ENCODE measurements at places on chromosomes 12 and 14.

DNA sequence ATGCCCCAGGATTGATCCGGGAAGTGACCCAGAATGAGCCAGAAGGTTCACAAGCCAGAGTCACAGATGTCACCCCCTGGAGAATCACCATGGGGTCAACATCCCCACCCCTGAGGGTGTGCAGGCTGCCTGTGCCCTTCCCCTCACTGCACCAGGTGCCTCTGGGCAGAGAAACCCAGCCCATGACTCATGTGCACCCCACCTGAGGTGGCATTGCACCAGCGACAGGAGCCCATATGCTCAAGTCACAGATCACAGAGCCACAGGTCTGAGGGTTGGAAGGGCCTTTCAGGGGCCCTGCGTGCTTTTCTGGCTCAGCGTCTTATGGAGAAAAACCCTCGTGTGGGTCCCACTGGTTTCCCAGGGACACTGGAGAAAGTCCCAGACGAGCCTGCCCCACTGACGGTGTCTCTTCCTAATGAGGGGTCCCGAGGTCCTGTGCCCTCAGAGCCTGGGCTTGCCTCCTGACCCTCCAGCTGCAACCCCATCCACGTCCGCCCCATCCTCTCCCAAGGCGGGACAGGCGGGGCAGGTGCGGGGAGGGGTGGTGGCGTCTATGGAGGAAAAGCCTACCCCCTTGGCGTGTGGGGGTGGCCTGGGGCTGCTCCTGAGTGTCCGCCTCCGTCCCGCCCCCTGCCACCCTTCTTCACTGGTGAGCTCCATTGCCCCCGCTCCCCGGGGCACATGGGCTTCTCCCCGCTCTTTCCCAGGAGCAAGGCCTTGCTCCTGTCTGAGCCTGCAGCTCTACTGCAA is 47.6 kb downstream of the SLC8B1 start:
- no peak for DNase-seq

GRCh38 chr14:101878822-101879528 is 85.4 kb upstream of the DYNC1H1 start:
- no peak for DNase-seq

- no peak for DNase-seq
Observed at GRCh38 chr12:50059440-50060119, 2.2 kb downstream of the ASIC1 start.

- no peak for DNase-seq
Observed at GRCh38 chr12:19757317-19757877, 318.1 kb downstream of the AEBP2 start.

DNA sequence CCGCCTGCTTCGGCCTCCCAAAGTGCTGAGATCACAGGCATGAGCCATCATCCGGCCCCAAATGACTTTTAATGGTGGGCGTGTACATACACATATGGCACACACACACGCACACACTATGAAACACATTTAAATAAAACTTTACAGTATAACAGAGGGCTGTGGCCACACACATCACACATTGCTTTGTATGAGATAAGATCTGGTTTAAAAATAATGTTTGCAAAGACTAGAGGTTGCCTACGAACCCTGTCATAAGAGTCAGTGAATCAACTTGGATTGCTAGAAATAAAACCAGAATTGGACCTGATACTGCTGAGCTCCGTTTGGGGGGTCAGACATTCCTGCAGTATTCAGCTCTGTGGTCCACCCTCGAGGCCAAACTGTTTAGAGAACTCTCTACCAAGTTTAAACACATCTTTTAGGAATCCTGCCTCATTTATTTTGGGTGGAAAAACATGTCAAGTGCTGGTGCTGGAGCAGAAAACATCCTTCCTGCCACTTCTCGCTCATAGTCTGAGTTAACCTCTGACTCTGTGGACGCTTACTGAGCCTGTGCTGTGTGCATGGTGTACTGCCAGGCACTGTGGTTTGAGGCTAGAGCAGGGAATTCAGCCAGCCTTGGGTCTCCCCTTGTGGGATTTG is 47.8 kb upstream of the EML1 start:
- DNase-seq, result no peak

GRCh38 chr12:93106910-93107309 is 177.8 kb upstream of the EEA1 start:
- no peak for DNase-seq

- no peak for DNase-seq
Observed at GRCh38 chr12:51392556-51393237, 1.5 kb upstream of the GALNT6 start.

- no peak for DNase-seq
Observed at GRCh38 chr12:89166525-89166934, 185.8 kb downstream of the DUSP6 start.

GRCh38 chr12:268483-268840 is 5.8 kb upstream of the SLC6A13 start:
- no peak for DNase-seq

GRCh38 chr14:23750357-23750756 is 114.2 kb downstream of the DHRS2 start:
- no peak for DNase-seq

DNA sequence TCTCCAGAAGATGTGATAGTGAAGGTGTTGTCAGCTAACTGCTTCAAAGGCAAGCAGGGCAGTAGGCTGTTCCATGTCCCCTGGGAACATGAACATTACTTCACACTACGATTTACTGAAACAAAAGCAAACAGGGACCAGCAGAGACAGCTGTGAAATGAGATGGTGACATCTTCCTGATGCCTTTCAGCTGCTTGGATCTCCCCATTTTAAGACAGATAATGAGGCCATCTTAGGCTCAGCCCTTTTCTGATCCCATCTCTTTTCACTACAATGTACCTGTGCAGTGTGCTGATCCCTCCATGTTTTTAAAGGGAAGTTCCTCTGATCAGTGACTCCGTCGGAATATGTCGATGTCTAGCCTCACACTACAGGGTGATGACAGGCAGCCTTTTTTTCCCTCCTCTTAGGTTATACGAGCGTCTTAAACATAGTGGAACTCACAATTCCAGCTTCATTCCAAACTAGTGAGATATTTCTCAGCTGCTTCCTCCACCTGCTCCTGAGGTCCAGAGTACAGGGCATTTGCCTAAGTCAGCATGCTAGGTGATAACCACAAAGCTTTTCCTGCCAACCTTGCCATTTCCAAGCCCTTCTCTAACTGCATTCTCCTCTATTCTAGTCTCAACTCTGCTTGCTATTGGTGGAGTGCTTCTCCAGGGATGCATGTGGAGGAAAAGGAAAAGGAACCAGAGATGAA is 87.6 kb upstream of the EGLN3 start:
- no peak for DNase-seq

- no peak for DNase-seq
Observed at GRCh38 chr14:93006567-93007051, 83.7 kb downstream of the CHGA start.

- no peak for DNase-seq
Observed at GRCh38 chr12:49990273-49990672, 17.5 kb downstream of the AQP6 start.

- DNase-seq, result peak; percentile 64
Observed at GRCh38 chr12:104177663-104178501, 37.7 kb upstream of the TXNRD1 start.

DNA sequence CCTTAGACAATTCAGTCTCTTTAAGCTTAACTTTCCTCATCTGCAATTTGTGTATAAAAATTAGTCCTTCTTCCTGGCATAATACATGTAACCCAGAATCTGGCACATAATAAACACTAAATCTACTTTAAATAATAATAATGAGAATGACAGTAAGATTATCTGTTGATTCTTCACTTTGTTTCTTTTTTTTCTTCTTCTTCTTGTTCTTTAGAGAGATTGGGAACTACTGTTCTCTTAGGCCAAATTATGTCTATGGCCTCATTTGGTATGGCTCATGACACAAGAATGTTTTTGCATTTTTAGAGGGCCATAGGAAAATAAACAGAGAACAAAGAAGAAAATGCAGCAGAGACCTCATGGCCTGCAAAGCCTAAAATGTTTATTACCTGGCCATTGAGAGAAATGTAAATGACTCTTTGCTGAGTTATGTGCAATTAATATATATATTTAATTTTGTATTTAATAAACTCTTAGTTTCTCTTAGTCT is 275.8 kb downstream of the SLC6A15 start:
- no peak for DNase-seq

- DNase-seq, result no peak
Observed at GRCh38 chr14:35401422-35402265, 2.9 kb downstream of the NFKBIA start.

DNA sequence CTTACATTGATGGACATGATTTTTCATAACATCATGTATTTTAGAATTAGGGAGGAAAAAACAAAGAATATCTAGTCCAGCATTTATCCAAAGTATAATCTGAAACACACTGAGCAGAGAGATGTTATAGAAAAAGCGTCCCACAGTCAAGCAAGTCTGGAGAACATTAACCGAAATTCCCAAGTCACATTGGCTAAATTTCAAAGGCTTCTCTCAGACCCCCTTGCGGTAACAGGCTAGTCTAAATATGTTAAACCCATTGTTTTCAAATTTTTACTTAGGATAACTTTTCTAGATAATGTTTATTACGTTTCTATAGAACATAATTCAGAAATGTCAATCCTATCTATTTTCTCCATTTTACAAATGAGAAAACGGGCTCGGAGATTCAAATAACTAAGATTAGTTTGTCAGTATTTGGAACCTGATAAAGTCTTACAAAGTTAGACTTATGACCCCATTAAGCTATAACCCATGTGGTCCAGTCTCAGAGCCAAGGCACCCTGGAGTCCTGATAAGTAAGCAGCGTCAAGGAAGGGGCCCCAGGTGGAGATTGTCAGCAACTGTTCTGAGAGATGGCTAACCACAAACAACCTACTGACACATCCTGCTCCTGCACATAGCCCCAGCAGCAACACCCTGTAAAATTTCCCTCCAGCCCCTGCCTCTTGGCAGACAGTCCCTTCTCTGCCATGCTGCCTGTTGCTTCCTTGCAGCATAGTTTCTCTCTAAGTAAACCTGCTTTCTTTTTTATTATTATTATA is 220.6 kb upstream of the TMEM260 start:
- DNase-seq, result no peak

DNA sequence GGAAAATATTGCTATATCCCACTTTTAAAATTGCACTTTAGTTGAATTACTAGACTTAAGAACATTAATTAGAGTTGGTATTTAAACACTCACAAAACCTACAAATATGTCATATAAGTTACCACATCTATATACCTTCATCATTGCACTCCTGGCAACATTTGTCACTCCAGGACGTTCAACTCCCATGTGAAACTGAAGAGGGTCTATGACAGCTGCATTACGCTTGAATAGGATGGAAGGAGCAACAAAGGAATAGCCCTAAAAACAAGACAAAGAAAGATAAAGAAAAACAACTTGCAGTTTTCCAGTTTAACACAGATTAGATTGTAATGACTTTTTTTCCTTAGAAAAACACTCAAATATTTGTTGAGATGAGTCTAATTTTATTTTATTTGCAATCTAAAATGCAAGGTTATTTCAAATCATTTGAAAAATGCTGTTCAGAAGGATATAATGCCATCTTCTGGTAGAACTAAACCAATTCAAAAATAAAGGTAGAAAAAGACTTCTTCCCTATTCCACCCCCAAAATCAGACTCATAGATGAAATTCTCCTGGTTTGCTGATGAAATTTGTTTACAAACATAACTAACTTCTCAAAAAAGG is 84.3 kb upstream of the TTC7B start:
- no peak for DNase-seq

DNA sequence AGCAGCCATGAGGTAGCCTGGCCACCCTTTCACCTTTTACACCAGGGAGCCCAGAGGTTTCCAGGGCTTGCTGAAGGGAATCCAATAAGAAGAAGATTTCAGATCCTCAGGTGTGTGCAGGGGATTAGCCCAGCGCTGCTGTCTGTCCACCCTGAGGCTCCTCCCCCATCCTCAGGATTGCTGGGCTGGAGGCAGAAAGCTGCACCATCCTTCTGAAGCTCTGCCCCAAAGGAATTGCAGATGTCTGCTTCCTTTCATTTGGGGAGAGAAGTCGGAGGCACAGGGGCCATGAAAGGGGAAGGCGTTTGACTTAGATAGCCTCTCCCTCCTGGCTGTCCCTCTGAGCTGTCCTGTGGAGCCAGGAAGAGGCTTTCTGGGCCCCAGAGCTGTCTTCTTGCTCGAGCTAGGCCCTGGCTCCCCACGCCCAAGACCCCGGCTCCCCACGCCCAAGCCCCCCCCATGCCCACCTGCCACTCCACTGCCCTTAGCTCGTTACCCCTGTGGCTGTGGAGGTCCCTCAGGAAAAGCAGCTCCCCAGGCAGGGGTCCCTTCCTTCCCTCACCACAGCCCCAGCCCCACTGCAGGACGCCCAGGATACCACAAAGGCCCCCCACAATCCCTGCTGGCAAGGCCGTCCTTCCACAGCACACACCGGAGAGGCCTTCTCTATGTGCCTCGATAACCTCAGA is 359.0 kb downstream of the CACNA1C start:
- no peak for DNase-seq

DNA sequence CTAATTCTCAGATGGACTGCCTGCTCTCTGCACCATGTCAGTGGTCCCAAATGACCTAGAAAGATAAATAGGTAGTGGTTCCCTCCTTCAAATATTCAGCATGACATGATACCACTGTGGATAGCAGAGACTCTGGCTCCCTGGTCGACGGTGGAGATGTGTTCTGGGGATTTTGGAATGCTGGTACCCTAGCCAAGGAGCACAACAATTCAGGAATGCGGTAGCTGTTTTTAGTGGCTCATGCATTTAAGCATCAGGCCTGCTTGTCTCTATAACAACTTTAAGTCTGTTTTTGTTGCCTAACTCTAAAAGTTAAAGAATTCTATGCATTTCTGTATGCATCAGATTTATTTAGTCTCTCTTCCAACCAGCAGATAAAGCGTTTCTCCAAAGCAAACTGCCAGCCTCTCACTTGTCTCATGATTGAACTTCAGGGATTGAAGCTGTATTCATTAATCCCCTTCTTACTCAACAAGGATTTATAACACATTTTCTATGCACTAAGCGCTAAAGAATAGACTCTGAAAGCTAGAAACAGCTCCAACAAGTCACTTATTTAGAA is 164.9 kb upstream of the BMP4 start:
- no peak for DNase-seq

DNA sequence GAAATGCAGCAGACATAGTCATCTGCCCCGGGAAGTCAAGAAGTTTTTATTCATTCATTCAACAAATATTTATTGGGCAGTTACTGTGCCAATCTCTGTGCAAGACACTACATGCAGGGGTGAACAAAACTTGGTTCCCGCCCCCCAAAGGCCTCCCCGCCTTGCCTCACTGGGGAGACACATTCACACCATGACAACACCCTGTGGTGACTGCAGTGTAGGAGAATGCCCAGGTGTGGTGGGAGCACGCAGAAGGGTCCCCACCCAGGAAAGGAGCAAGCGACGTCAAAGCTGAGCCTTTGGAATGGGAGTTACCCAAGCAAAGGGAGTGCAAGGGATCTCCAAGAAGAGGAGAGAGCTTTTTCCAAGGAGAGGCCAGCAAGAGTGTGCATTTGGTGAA is 1.6 kb upstream of the AQP6 start:
- DNase-seq, result no peak

GRCh38 chr12:57738661-57739237 is at the start of gene AGAP2:
Gene AGAP2 (minus strand): TSS chr12:57738742. CDS start chr12:57738246, 496 bp downstream.
- peak; percentile 72 for DNase-seq

GRCh38 chr12:8785499-8785898 is 36.9 kb upstream of the A2ML1 start:
- no peak for DNase-seq

GRCh38 chr14:75461755-75462349 is 34.0 kb downstream of the JDP2 start:
- DNase-seq, result no peak

GRCh38 chr12:100138048-100138802 is 4.4 kb downstream of the BLTP3B start:
- DNase-seq, result no peak

GRCh38 chr12:68842123-68842522 is 34.1 kb downstream of the MDM2 start:
- no peak for DNase-seq

- no peak for DNase-seq
Observed at GRCh38 chr14:75274899-75275569, 3.6 kb upstream of the FOS start.

Data from upper lobe of left lung (tissue), 6 donors.